ENCODE measurements at places on chromosomes 2 and 18.

DNA sequence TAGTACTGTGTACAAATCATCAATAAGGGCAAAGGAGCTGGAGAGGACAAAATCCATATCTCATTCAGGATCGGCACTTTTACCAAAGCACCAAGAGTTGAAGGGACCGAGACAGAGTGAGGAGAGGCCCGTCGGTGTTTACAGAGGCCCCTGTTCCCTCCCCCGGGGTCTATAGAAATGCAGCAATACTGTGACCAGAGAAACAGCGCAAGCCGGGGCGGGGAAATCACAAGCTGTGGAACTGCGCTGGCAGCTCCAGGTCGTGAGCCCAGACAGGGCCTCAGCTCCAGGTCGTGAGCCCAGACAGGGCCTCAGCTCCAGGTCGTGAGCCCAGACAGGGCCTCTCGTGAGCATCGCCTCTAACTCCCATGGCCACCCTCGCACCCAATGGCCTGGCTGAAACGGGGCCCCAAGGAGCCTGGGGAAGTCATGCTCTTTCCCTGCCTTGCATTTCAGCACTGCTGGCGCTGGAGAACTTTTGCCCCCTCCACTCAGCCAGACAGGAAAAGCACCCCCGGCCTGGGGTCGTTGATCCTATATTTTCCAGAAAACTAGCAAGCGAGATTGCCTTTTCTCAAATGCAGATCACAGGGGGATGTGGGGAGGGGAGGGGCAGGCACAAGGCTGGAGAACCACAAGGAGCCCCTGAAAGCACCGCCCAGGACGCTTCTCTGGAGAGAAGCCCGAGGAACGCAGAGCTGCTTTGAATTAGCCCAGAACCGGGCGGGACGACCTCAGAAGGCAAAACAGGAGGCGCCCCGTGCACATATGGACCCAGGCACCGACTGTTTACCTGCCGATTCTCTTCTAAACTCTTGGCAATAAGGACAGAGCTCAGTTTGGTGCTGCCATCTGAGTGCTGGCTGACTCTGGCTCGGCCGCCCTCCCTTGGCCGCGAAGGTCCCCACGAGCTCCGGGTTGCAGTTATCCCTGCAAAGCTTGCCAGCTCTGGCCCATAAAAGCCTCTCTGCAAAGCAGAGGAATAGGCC is 223.7 kb downstream of the ACKR3 start:
- no peak for DNase-seq

DNA sequence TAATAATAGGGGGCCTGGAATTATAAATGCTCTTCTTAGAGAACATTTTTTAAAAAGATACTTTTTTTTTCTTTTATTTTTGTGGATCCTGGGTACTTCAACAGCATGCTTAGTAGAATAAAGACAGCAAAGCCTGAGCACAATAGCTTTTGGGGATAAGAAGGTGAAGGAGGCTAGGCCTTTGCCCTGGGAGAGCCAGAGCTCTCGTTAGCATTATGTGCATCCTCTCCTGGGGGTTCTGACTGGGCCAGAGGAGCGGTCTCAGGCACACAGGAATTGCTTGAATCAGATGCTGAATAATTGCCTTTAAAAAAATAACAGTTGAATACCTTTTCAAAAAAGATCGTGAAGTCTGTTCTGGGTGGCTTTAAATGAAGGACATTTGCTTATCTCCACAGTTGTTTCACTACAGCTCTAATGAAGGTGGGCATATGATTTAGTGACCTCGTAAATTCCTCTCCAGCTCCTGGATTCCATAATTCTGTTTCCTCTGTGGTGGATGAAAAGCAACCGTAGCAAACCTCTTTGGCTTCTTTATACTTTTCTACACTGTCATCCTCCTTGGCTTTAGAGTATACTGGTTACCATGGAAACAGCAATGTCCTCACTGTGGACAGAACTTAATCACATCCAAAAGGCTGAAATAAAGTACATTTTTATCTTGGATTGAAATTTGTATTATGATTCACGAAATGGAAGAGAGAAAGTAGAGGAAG is 133.8 kb downstream of the MAIP1 start:
- no peak for DNase-seq

DNA sequence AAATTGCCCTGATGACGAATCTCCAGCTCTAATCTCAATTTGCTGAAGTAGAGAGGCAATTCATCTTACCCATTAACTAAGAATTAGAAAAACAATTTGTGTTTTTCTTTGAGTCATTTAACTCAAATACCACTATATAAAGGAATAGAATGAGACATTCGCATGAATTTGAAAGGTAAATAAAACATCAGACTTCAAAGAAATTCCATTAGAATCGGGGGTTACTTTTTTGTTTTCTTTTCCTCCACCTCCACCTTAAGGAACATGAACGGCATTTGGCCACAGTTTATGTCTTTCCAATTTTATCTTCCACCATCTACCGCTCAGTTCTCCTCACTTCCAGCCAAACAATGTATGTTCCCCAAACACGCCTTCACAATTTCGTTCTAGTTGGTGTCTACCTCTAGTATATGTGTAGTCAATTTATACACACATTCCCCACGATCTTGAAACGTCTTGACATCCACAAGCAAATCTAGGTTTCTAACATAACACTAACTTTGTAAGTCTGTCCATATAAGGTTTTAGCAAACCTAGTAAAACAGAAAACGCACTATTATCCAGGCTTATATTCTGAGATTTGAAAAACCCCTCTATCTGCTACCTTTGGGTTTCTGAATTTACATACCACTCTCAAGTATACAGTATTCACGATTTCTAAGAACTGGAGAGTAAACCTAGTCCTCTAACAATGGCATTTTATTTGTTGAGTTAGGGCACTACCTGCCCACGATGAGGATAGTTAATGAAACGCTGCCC is 1.2 kb upstream of the SMCHD1 start:
- no peak for DNase-seq

- no peak for DNase-seq
These were observed 39.9 kb upstream of the DARS1 start for GRCh38 chr2:136025057-136025973.

- no peak for DNase-seq
These were observed 295.5 kb downstream of the ZNF521 start for GRCh38 chr18:25056429-25056828.

DNA sequence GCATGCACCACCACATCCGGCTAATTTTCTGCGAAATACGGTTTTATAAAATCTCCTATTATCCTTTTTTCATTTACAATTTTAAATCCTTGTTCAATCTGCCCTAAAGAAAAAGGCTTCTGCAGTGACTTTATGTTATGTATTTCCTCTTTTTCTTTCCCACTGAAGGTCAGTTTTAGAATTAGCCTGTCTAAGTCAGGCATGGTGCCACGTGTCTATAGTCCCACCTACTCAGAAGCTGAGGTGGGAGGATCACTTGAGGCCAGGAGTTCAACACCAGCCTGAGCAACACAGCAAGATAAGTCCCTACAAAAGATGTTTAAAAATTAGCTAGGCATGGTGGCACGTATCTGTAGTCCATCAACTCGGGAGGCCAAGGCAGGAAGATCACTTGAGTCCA is 39.8 kb upstream of the TNFRSF11A start:
- DNase-seq = no peak

DNA sequence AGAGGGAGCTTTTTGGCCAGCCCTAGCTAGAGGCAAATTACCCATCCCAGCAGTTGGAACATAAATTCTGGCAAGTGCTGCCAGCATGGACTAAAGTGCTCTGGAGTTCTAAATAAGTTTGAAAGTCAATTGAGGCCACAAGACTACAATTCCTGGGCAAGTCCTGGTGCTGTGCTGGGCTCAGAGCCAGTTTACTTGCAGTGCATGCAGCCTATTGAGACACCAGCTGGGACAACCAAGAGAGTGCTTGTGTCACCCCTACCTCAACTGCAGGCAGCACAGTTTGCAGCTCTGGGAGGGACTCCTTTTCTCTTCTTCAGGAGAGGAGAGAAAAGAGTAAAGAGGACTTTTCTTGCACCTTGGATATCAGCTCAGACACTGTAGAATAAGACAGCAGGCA is 277.2 kb upstream of the TMEFF2 start:
- DNase-seq = no peak

GRCh38 chr2:67043781-67044478 is 353.2 kb upstream of the ETAA1 start:
- DNase-seq = no peak

DNA sequence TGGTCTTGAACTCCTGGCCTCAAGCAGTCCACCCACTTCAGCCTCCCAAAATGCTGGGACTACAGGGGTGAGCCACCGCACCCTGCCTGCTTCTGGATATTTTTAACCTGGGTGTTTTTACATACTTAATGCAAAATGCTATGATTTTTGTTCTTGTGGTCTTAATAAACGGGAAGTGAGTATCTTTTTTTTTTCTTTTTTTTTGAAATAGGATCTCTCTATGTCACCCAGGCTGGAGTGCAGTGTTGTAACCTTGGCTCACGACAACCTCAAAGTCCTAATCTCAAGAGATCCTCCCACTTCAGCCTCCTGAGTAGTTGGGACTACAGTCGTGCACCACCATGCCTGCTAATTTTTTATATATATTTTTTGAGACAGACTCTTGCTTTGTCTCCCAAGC is 19.2 kb upstream of the ASXL2 start:
- no peak for DNase-seq

DNA sequence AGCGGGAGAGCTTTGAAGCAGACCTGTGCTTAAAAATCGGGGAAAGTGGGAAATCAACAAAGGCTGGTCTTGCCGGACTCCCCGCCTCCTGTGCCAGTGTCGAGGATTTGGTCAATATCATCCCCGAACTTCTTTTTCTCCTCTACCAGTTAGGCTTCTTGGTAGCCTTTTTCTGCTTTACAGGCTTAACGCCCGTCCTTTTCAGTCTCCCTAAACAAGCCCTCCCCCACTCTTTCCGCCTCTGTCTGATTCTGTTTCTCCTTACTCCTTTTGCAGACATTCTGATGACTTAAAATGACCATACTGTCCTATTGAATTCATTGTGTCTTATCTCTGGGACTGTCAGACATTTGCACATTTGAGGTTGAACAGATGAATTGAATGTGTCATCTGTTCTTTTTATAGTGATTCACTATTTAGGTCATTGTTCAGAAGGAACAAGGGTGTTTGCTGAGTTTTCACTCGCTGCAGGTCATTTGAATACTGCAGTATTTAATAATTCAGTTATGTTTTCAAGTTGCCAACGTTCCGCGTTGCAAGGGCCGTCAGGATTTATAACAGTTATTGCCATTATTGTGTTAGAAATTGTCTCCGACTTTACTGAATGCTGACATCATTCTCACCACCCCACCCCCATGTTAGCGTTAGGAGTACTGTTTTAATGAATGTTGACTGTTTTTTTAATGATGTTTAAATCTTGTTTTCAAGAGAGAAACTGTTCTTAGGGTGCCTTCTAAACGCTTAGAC is 1.1 kb downstream of the ITGAV start:
- no peak for DNase-seq

DNA sequence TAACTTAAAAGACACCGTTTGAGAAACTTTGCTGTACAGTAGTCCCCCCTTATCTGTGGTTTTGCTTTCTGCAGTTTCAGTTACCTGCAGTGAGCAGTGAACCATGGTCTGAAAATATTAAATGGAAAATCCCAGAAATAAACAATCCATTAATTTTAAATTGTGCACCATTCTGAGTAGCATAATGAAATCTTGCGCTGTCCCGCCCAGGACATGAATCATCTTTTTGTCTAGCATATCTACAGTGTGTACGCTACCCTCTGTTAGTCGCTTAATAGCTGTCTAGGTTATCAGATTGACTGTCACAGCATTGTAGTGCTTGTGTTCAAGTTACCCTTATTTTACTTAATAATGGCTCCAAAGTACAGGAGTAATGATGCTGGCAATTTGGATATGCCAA is 6.1 kb downstream of the ARPC2 start:
- DNase-seq = no peak

DNA sequence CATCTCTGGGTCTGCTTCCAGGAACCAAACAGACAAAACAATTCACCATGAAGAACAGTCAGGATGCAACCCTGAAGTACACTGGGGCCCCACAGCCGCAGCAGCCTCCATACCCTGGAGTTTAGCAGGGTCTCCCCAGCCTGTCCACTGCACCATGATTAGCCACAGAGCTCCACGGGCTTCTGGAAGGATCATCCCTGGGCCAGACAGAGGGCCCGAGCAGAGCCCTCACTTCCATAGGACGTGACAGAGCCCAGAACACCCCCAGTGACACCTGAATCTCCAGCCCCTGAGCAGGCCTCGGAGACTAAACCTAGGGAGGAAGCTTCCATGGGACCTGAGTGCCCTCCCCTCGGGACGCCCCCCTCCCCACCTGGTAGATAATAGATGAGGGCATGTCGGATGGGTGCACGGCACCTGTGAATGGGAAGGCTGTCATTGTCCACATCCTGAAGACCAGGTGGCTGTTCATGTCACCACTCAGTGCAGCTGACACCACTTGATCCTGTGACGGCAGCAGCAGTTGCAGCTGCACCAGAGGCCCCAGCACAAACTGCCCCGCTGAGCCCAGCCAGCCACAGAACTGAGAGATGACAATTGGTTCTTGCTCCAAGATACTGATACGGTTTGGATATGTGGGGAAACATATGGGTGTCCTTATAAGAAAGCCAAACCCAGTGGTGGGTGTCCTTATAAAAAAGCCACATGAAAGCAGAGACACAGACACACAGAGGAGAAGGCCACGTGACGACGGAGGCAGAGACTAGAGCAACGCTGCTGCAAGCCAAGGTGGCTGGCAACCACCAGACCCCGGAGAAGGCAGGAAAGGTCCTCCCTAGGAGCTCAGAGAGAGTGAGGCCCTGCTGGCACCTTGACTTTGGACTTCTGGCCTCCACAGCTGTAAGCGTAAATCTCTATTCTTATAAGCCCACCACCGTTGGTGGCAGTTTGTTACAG is 23.2 kb downstream of the KIF1A start:
- no peak for DNase-seq

- DNase-seq = no peak
These were observed 848 bp downstream of the TMSB10 start for GRCh38 chr2:84906108-84906899.

DNA sequence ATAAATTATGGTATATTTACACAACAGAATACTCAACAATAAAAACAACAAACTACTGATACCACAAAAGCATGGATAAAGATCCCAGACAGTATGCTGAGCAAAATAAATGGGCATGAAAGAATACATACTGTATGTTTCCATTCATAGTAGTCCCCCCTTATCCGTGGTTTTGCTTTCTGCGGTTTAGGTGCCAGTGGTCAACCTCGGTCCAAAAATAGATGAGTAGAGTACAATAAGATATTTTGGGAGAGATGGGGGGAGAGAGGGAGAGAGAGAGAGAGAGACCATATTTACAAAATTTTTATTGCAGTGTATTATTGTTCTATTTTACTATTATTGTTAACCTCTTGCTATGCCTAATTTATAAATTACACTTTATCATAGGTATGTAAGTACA is 21.0 kb upstream of the TGFA start:
- DNase-seq = no peak
